ENCODE measurements at places on chromosomes 5 and 9.

DNA sequence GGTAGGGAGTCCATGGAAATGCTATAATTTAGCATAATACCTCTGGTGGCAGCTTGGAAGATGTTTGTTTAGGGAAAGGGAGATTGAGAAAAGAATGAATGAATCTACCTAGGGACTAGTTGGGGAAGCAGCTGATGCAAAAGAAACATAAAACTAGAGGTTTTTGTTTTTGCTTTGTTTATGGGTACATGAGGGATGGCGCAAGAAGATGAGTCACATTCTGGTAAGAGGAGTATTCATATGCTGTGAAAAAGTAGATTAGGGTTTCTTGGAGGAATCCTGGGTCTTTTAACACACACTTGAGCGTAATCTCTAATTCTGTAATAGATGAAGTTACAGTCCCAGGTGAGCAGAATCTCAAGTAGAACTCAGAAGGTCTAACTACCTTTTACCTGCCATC is 17.1 kb downstream of the C9orf43 start:
- no peak for DNase-seq

- DNase-seq = no peak
Observed at GRCh38 chr9:122192914-122193525, 33.3 kb downstream of the MORN5 start.

DNA sequence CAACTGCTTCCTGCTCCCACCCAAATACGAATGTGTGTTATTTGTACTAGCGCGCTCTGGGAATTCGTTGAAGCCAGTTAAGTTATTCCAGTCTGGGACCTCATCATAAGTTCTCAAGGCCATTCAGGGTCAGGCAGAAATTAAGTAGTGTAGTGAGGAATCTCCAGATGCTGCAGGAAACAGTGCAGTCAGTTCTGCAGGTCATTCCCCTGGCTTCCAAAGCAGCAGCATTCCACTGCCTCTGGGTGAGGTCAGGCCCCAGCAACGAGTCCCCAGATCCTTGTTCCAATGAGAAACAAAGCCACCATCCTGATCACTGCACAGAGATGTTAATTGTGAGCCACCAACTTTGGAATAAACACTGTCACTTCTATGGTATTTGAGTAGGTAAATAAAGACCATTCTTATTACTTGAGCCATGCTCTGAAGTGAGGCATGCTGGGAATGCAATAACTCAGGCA is 33.1 kb downstream of the SVEP1 start:
- no peak for DNase-seq

GRCh38 chr9:21428235-21428634 is 12.0 kb upstream of the IFNA1 start:
- no peak for DNase-seq

DNA sequence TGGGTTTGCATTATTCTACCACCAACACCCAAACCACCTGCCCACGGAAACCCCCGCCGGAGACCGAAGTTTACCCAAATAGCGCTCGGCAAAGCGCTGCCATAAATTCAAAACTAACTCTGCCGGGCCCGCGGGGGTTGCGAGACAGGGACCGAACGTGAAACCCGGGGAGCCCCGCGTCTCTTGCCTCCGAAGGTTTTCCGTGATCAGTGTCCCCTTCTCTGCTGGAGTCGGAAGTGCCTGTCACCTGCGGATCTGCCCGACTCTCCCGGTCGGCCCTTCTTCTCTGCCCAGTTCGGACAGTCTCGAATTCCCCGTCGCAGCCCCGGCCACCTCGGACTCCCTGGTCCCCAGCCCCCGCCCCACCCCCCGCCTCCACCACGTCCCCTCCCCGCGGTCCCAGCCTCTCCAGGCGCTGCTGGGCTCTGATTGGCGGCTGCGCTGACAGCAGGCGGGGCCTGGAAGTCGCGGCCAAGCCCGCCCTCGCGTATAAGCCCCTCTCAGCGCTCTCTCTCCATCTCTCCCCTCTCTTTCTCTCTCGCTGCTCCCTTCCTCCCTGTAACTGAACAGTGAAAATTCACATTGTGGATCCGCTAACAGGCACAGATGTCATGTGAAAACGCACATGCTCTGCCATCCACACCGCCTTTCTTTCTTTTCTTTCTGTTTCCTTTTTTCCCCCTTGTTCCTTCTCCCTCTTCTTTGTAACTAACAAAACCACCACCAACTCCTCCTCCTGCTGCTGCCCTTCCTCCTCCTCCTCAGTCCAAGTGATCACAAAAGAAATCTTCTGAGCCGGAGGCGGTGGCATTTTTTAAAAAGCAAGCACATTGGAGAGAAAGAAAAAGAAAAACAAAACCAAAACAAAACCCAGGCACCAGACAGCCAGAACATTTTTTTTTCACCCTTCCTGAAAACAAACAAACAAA is at the start of gene RORB:
Gene RORB (plus strand): TSS at position 517 of the 929 bp plus-strand sequence. CDS start 642 bp downstream, outside the sequence.
- no peak for DNase-seq

DNA sequence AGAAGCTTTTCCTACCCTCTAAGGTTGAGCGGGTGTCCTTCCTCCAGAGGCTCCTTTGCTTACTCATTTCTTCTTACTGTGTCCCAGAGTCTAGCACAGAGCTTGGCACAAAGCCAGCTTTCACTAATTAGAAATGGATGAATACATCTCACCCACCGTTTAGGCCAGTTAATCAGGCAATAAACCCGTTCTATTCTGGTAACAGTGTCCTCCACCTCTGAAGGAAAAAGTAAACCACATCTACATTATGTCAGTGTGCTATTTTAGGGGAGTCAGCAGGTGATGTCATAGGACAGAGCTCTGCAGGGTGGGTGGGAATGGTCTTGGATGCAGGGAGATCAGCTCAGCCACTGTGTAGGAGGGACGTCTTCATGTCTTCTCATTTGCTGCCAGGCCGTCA is 109.2 kb downstream of the OSTF1 start:
- no peak for DNase-seq

DNA sequence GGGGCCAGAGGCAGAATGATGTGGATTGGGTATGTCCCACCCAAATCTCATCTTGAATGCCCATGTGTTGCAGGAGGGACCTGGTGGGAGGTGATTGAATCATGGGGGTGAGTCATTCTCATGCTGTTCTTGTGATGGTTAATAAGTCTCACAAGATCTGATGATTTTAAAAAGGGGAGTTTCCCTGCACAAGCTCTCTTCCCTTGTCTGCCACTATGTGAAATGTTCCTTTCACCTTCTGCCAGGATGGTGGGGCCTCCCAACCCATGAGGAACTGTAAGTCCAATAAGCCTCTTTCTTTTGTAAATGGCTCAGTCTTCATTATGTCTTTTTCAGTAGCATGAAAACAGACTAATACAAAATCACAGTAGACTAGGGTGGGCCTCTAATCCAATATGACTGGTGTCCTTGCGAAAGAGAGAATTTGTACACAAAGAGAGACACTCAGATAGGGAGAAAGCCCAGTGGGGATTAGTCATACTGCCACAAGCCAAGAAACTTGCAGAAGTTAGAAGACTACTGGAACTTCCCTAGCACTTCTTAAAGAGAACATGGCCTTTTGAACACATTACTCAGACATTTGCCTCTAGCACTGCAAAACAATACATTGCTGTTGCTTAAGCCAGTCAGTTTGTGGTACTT is 68.4 kb downstream of the ANXA1 start:
- no peak for DNase-seq

DNA sequence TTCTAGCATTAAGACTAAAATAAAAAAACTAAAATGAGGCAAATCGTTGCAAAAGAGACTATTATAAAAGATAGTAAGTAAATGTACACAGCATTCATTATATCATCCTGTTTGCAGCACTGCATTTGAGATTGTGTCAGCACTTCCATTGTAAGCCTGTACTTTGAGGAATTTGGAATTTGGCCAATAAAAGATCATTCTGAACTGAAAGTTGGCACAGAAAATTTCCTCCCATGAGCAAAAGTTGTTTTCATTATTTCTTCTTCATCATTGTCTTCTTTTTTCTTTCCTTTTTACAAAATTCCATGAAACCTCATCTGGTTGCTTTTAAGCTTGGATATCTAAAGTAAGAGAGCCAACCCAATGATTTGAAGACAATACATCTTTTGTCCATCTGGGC is 199.3 kb upstream of the ADAMTSL1 start:
- no peak for DNase-seq

DNA sequence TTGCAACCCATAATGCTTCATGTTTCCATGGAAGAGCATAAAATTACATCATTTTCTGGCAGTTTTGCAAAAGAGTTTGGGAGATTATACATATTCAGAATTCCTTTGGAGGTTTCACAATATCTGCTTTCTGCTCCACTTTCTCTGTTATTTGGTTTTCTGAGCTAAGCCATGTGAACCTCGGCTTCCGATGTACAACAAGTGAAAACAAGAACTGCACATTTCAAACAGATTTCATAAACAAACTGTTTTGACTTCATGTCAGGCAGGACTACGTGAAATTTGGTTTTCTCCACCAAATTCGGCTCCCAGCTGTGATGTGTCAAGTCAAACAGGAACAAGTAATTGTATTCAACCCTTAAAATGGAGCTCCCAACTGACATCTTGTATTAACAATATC is 609.8 kb downstream of the IRX1 start:
- DNase-seq = no peak

Measured in AG09319 (cell line).